A673 (cell line): ENCODE measurements at places on chromosomes 13 and 19. TPM values are rescaled to one million over a fixed set of nuclear protein-coding genes. Genes with fewer than 3 reads are reported as not detected.

ZNF708 gene
- 9.4 and 9.7 TPM in 2 replicates for total RNA-seq

TLE6 gene
- 1.1 TPM in 1 of 2 replicates, not detected in the other for total RNA-seq

GSX1 gene
- not detected in 2 replicates for total RNA-seq

UBL5 gene
- 327 and 383 TPM in 2 replicates for total RNA-seq

GPC5 gene
- total RNA-seq = 0.21 TPM in 1 of 2 replicates, not detected in the other

KLK4 gene
- not detected in 2 replicates for total RNA-seq

CCDC122 gene
- 1.2 and 2.6 TPM in 2 replicates for total RNA-seq

ESD gene
- 165 and 167 TPM in 2 replicates for total RNA-seq

NRTN gene
- total RNA-seq = 1.6 and 3.9 TPM in 2 replicates
